Neural progenitor cell (in vitro differentiated cells): ENCODE measurements at places on chromosomes 7 and 10.
A peak's percentile ranks its signal among the peaks of the same experiment; 100 is the strongest.

- no peak for DNase-seq
Measured at GRCh38 chr7:155577509-155577905, 31.1 kb upstream of the CNPY1 start.

GRCh38 chr7:17907014-17907413 lies 33.3 kb downstream of the SNX13 start:
- no peak for DNase-seq

- DNase-seq: no peak
Measured at GRCh38 chr7:139896288-139896687, 67.2 kb downstream of the TBXAS1 start.

DNA sequence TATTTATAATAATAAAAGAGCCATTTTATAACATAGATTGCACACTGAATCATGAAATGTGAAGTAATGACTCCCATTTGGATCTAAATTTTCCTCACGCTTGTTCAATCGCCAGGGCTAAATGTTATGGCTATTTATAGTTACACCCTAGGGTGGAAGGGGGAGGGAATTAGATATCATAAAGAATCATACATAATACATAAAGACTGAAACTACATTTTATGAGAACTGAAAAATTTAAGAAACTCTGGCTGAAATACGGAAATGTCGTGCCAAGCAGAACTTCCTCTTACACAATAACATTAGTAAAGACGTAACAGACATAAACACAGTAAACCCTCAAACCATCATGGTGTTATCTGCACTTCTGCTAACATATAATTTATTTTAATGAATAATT lies 327.5 kb upstream of the PHF14 start:
- no peak for DNase-seq

DNA sequence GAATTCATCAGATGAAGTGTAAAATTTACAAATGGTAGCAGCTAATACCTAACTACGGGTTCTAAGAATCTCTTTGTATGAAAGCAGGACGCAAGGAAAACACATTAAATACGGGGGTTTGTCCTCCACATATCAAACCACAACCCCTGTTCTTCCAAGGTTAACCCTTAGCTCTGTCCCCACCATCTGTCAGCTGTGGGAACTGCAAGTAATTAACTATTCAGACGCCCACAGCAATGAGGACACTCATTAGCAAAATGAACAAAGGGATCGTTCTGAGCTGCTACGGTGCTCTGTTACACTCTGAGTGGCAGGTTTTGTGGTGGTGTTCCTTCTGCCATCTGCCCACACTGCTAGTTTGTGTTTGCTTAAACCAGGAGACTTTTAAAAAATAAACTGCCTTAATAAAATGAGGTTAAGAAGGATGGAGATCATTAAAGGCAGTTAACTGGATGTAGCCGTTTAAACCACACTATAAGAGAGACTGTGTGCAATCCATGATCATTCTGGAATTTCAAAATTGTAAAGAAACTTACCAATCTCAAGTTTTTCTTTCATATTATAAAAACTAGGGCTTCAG lies 51.4 kb downstream of the C10orf67 start:
- peak; percentile 86 for DNase-seq

DNA sequence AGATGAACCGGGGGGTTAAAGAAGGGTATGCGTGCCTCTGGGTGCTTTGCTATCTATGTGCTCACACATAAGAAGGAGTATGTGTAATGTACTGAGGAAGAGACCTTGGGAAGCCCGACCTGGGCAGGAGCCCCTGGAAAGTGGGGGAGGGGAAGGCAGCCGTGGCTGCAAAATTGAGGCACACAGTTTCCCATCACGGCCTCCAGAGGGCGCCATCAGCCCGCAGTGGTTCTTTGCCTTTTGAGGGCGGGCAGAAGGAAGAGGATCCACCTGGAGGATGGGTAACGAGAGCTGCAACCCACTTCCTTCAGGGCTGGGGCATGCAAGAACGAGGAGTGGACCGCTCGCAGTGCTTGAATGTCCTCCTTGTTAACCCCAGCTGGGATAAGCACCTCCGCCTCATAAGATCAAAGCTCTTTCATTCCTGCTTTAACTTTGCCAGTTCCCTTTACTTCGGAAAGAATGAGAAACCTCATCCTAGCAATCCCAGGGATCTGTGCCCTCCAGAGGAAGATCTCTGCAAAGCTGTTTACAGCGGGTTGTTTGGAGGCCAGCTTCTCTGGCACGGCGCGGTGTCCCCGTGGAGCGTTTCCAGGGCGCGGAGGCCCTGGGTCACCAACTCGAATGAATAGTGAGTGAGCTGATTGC lies 77.9 kb downstream of the PCGF5 start:
- DNase-seq: peak; percentile 88

DNA sequence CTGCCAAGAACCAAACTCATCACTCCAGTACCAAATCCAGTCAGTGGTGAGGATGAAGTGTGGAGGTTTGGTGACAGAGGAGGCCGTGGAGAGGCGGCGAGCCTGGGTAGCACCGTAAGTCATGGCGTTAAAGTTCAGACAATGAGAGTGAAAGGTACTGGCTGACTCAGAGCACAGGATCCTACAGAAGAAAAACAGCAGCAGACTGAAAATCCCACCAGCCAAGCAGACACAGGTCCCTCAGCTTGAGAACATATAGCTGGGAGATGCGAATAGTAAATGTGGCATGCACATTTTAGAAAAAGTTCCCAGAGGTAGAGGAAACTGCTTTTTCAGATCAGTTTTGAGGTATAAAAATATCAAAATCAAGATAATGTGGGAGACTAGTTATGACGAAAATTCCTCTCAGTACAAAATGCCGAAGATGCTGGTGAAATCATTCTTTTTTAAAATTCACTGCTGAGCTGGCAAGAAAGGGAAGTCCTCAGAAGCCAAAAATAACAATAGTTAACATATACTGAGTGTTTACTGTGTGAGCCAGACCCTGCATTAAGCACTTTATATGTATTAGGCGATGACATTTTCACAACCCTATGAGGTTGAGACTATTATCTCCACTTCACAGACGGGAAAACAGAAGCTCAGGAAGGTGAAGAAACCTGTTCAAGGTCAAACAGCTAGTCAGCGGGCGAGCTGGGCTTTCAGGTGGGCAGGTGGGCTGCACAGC lies 20.9 kb downstream of the PARP12 start:
- DNase-seq: no peak

DNA sequence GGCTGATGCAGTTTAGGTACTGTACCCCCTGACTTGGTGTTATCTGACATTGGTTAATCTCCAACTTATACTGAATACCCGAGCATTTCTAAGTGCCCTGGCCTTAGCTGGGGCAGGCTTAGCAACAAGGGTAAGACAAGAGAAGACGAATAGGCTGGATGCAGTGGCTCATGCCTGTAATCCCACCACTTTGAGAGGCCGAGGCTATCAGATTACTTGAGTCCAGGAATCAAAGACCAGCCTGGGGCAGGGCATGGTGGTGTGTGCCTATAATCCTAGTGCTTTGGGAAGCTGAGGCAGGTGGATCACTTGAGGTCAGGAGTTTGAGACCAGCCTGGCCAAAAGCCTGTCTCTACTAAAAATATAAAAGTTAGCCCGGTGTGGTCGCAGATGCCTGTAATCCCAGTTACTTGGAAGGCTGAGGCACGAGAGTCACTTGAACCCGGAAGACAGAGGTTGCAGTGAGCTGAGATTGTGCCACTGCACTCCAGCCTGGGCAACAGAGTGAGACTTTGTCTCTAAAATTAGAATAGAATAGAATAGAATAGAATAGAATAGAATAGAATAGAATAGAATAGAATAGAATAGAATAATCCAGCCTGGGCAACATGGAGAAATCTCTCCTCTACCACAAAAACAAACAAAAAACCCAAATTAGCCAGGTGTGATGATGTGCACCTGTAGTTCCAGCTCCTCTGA lies 108.9 kb downstream of the BICC1 start:
- peak; percentile 23 for DNase-seq

DNA sequence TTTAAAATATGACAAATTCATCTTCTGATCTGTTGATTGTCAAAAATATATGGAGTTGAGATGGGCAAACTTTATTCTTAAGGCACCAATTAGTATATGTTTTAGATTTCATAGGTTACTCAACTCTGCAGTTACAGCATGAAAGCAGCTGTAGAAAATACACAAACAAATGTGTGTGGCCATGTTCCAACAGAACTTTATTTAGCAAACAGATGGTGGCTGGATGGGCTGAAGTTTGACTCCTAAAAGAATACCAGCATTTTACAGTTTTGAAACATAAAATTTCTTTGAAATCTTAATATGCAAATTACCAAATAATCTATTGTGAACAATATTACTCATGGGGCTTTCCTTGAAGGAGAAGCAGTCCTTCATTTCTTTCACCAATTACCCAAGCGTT lies 1206.0 kb upstream of the LRRTM3 start:
- no peak for DNase-seq

DNA sequence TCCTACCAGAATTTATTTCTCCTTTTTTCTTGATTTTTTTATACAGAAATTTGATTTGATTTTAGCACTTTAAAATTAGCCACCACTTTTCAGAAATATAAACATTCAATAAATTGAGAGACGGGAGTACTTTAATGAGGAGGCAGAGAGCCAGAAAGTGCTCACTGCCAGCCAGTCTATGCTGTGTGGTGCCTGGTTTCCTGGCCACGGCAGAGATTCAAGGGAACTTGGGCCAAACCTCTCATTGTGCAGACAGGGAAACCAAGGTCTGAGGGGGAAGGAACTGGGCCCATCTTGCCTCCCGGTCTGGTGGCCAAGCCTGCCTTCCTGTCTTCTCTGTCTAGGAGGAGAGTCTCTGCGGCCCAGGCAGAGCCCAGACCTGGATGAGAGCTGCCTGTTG lies 25.9 kb downstream of the ADAMTS14 start:
- DNase-seq: no peak

DNA sequence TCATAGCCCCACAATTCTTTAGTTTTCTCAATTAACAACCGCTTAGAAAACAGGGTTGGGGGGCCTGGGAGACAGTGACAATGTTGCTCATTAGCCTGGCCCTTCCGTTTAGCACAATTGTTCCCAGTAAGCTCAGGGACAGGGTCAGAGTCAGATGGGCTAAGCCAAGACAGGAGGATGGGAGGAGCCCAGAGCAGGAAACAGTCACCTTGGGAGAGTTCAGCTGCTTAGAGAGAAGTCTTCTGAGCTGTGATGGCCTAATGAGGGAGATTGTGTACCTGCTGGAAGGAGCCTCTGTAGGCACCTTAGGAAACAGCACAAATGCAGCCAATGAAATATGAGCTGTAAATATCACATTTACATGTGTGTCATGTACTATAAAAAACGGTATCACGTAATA lies 35.9 kb downstream of the SVOPL start:
- peak; percentile 13 for DNase-seq

GRCh38 chr7:2641406-2642393 lies 9.9 kb downstream of the TTYH3 start:
- DNase-seq: peak; percentile 94

DNA sequence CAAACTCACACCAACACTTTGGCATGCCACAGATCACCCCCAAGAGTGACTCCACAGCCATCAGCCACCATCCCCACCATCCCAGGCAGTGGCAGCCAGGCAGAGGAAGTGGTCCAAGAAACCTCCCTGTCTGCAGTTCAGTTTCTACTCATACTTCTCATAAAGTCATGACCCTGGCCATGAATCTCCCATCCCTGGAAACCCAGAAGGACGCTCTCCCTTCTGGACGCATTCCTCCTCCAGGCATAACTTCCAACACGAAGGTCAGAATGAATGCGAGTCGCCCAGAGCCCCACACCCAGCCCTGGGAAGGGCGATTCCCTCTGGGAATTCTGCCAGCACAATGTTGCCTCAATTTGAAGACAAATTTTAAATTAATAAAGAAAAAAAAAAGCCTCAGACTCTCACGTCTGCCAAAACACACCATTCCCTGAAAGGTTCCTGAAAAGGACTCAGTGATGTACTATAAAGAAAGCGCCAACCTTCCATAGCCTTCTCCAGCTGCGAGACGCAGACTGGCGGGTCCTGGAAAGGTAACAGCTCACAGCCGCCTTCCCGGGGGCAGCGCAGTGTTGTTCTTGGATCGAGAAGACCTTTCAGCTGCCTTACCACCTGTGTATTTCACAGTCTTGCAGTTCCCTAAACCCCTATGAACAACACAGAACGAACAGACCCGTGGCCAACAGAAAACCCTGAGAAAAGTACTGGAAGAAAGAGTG lies 307.6 kb downstream of the FRMD4A start:
- no peak for DNase-seq

DNA sequence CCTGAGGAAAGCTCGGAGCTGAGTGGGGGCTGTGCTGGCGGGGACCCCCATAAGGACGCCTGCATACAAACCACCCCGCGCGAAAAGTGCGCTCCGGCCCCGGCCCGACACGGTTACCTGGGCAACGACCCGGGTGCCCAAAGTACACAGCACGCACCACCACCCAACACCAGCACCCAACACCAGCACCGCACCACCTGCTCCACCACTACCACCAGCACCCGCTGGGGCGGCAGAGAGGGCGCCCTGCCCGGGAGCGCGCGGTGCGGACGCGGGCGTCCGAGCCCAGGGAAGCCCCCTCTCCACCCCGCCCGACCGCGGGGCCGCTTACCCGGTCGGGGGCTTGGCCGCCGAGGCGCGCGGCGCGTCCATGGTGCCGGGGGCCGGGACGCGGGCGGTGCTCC lies 345 bp downstream of the COBL start:
- no peak for DNase-seq

DNA sequence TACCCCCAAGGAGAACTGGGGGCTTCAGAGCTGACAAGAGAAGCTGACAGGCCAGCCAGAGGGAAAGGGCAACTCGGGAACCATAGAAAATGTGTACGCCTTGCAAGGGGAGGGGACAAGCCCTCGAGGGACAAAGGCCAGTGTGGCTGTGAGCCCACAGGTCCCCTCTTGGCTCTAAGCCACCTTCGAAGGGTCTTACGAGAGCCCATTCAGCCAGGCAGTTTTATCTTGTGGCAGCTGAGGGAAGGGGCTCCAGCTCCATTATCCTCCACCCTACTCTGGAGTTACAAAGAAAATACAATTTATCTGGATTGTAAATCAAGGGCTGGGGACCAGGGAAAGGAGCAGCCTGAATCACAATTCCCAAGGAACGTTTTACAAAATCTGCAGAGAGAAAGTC lies 159.5 kb upstream of the ZMIZ1 start:
- peak; percentile 45 for DNase-seq

GRCh38 chr10:27525819-27526218 lies 21.7 kb downstream of the RAB18 start:
- no peak for DNase-seq

DNA sequence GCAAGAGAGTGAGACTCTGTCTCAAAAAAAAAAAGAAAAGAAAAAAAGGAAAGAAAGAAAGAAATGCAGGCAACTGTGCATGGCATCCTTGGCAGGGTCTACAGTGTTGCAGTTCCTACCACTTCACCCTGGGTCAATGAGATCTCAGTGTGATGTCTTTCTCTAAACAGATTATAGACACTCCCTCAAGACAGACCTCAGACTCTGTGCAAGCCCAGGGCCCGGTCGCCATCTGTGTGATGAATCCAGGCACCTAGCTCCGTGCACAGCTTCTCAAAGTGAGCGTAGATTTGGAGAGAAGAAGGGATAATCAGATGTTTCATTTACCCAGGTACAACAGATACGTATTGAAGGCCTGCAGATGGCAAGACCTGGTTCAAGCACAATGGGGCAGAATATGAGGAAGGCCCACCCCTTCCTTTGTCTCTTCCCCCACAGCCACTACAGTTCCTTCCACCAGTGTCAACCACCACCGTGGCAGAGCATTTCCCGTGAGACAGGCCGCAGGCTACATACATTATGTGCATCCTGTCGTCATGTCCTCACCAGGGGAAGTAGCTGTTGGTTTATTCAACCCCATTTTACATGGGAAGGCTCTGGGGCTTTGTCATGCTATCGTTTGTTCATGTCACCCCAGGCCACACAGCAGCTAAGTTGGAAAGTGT lies 471.7 kb upstream of the GALNT17 start:
- no peak for DNase-seq
